Skin of body (tissue), 3 donors: ENCODE measurements at places on chromosomes 7 and 10. TPM values are rescaled to one million over a fixed set of nuclear protein-coding genes. Genes with fewer than 3 reads are reported as not detected.

Gene LIPN
- total RNA-seq, result 8.2 TPM

Gene CLRN3
- total RNA-seq, result 0.39 TPM

Gene ITGB8
- total RNA-seq, result 27.1 TPM

Gene CYP3A4
- total RNA-seq, result 2.6 TPM

Gene SNX8
- 15.1 TPM for total RNA-seq

- DNase-seq, result no peak
Measured at GRCh38 chr10:369684-370448, 234.6 kb downstream of the ZMYND11 start.

- peak; percentile 66 for DNase-seq
Measured at GRCh38 chr7:121369462-121369861, 26.6 kb downstream of the FAM3C start.

GRCh38 chr7:82527851-82528250 is 84.3 kb upstream of the CACNA2D1 start:
- DNase-seq, result no peak

GRCh38 chr10:125043841-125044658 is 102.1 kb downstream of the ZRANB1 start:
- peak; percentile 66 for DNase-seq

DNA sequence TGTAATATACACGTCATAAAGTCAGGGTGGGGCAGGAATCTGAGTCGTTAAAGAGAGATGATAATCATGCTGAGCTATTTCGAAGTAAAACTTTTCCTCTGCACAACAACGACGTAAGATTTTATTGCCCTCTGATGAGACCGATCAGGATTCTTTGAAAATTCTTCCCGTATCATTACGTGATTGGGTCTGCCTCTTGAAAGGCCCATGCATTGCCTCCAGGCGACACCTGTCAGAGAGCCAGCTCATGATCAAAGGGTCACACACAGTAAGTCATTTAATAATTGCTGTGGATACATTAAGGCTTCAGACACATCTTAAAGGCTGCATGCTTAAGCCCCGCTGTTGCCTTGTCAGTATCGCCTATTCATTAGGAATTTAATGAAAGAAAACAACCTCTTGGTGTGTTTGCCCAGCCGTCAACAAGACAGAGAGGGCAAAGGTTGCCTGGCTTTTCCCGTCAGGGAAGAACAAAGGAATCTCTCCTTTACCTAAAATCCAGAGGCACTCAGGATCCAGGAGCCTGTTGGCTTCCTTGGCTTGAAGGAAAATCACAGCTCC is 189.0 kb upstream of the SH2B2 start:
- no peak for DNase-seq

DNA sequence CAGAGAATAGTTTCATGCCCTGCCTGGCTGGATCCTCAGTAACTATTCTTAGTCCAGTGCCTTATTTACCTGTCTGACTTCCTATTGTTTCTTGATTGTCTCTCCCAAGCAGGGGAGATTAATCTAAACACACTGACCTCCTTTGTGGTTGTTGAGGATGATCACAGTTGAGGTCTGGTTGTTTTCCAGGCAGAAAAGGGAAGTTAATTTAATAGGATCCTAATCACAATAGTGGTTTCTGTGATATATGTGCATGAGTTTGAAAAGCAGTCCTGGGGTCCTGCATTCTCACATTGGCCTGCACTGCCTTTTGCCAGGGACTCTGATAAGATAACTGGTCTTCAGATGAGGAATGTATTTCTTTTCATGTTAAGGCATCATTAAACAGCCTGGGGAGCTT is 130.1 kb downstream of the SND1 start:
- DNase-seq, result no peak

DNA sequence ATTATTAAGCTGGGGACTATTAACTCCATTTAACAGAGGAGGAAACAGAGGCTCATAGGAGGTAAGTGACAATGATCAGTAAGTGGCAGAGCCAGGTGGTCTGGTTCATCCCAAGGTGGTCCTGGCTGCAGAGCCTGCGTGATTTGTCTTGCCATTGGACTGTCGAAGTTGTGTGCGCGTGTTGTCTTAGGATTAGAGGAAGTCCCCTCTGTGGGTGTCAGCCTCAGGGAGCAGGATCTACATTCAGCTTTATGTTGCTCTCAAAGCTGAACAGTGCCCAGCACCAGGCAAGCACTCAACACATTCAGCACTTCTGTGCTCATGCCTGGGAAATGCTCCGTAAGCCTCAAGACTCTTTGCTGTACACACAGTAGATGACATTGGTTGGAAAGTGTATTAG is 139.5 kb downstream of the HERPUD2 start:
- no peak for DNase-seq

- no peak for DNase-seq
Measured at GRCh38 chr7:102077081-102077480, 209.6 kb upstream of the SH2B2 start.

DNA sequence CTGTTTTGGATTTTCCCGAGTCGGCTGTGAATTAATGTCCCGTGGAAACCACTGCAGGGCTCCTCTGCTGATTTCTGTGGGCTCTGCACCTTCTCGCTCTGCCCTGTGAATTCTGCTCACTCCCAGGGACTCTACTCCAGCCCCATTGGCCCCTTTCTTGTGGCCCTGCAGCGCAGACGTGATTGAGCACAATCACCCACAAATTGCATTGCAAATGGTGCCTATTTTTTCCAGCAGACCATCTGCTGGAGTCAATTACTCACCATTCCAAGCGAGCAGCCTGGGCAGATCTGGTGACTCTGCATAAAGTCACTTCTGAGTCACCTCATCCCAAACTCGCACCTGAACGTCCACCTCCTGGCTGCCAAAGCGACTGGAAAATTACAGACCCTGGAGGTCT is 235.8 kb downstream of the PAXIP1 start:
- no peak for DNase-seq

- no peak for DNase-seq
Measured at GRCh38 chr7:105277341-105277740, 111.4 kb downstream of the SRPK2 start.

- no peak for DNase-seq
Measured at GRCh38 chr10:74234569-74234968, 83.5 kb downstream of the ADK start.
